Fibroblast of skin of right biceps (primary cell): ENCODE measurements at places on chromosomes 11 and 22.

GRCh38 chr11:47391077-47391583, 12.8 kb upstream of the SPI1 start:
- no peak for DNase-seq

DNA sequence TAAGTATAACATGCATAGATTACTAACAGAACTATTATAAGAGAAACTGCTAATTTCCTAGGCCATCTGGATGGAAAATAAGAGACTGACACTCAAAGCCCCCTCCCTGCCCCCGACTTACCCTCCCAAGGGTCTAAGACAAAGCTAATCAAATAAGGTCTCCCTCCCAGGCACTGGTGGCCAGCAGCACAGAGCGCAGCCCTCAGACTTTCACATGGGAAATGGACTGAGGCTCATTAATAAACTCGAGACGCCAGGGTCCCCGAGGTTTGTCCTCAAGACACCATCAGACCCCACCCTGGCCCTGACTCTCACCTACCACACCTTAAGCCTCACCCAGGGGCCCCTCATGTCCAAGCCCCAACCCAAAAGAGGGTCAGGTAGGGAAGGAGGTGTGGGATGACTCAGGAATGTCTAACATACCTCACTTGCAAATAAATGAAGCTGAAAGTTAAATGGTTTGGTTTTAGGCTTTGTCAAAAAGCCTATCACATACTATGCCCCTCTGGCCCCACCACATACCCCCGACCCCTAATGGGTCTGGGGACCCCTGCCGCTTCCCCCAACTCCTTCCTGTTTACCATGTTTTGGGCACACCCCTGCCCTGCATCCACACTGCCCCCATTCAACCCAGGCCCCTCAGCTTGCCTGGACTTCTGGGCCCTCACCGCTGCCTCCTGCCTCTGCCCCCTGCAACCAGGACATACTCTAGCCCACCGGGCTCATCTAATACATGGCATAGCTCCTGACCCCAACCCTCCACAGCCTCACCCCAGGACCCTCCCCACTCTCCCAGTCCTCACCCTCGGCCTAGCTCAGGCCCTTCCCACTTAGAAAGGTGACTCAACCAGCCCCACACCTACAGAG, 11.4 kb downstream of the ARAP1 start:
- DNase-seq: no peak

- DNase-seq: no peak
Measured at GRCh38 chr22:49147617-49148175, 680.0 kb downstream of the BRD1 start.

GRCh38 chr22:35375031-35375430, 5.9 kb upstream of the HMOX1 start:
- peak; percentile 74 for DNase-seq

GRCh38 chr11:34860518-34860917, 55.7 kb downstream of the APIP start:
- no peak for DNase-seq
